NCI-H2029 treated with DMSO at 0.1 percent for 48 hours (cell line): ENCODE measurements at places on chromosomes 13 and 19.

GRCh38 chr13:108496362-108497210, 132.8 kb upstream of the MYO16 start:
- DNase-seq, result no peak

- DNase-seq, result no peak
Measured at GRCh38 chr13:98435376-98435775, 141.5 kb downstream of the STK24 start.

- no peak for DNase-seq
Measured at GRCh38 chr19:34120846-34121639, 51.3 kb upstream of the LSM14A start.

DNA sequence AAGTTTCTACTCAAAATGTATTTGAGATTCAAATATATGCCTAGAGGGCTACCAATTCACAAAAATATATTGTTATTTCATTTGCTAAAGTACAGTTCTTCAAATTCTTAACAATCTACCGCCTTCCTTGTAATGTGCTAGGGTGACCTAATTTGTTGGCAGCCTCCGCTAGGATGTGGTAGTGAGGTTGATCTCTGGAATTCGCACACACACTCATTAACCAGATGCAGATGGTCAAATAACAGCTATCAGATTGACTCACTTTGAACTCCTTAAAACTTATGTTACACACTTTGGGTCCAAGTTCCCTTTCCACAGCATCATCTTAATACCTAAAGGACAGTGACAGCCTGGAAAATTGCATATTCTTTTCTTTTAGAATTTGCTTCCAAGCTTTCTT, 367.3 kb downstream of the DCT start:
- no peak for DNase-seq

DNA sequence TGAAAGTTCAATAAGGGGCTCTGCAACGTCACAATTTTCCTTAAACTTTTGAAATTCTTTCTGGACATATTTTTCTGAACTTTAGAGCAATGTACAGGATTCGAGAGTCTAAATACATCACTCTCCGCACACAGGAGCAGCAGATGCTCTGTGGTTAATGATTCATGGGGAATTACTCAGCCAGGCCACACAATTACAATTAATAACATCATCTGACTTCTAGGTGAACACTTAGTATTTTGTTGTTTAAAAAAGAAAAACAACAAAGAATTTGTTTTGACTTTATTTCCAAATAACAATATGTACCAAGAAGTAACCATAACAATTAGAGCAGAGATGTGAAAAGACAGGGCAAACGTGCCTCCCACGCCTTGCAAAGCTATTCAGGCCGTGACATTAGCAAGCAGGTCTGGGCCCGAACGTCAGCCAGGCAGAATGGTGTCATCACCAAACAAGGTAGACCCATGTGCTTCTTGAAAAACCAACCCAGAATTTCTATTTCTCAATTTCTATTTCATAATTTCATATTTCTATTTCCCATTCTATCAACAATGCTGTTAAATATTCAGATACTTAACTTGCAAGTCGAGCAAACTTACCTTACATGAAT, 236.3 kb downstream of the COL4A1 start:
- no peak for DNase-seq

GRCh38 chr13:27054760-27055159, 116.9 kb downstream of the USP12 start:
- no peak for DNase-seq

- DNase-seq, result no peak
Measured at GRCh38 chr13:24564881-24565280, 52.3 kb upstream of the PARP4 start.

DNA sequence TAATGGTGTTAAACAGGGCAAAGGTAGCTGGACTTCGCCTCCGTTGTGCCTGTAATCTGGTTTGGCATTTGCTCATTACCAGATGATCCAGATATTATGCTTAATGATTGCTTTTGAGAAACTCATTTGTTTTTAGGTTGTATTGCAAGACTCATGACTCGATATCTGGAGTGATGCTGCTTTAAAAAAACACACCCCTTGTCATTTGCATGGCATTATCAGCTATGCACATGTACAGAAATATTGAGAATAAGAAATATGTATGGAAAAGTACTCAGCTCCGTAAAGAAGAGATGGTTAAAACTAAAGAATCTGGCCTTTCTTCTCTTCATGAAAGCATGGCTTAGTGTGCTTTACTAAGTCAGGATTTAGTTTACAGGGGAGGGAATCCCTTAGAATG, 95.0 kb downstream of the ARHGEF7 start:
- no peak for DNase-seq
